ENCODE measurements at places on chromosomes 1 and 21.

DNA sequence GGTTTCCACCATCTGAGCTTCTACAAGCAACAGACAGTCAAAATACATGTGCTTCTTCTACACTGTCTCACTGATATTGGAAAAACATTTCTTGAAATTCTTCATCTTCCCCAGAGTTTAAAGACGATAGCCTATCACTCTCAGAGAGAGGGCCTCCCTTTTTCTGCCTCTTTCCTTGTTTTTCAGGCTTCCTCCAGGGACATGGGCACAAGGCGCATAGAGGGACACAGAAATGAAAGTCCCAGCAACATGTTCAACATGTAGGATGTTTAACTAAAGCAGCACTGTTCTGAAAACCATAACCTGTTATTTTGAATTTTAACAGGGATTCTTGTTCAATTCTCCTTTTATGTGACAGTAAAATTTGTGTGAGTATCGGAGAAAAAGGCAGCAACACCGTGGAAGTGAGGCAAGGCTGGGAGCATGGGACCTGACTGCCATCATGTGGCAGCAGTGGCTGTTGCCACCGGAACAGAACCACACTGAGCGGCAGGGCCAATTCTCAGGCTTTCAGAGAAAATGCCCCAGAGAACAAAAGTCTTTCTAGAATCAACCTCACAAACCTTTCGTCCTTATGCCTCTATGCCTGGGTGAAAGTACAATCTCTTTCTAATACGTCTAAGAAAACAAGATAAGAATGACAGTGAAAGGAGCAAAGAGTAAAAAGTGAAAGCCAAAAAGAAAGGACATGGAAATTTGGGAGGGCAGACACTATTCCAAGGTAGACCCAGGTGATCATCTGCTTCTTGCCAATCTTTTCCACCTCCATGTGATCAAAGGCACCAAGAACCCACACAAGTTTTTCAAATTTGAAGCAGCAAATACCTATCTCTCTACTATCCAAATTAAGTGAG lies 54.5 kb downstream of the PCNX2 start:
- no peak for DNase-seq

DNA sequence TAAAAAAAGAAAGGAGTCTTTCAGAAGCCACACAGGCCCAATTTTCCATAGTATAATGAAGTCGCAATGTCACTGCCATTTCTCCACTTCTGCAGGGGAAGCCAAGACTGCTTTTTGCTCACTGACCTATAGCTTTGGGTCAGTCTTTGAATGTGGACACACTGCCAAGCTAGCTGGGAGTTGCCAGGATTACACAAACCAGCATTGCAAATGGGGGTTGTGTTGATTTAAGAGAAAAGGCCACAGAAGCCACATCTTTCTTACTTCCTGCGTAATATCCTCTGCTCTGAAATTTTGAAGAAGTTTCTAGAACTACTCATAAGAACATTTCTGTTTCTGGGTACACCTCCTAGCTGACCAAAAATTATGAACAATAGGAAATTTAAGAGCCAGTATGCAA lies 45.8 kb upstream of the SAMSN1 start:
- no peak for DNase-seq

- no peak for DNase-seq
These were observed 96.1 kb upstream of the ZC3H11B start for GRCh38 chr1:219708919-219709543.

GRCh38 chr1:230385930-230386329 lies 40.2 kb downstream of the PGBD5 start:
- no peak for DNase-seq

- no peak for DNase-seq
These were observed 4.9 kb downstream of the ARID1A start for GRCh38 chr1:26700711-26701110.

DNA sequence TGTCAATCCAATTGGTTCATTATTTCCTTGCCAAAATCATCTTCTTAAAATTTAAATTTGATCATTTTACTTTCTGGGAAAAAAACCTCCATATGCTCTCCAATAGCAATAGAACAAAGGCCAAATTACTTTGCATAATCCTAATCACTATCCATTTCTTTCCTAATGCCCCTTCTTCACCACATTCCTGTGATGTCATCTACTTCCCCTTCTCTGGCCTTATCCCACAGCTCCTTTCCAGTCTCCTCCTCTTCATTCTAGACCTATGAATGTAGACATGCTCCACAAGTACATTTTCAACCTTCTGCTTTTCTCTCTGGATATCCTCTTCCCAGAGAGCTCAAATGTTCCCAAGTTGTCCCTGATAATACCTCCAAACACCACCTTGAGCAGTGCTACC lies 216.6 kb downstream of the MRPL39 start:
- no peak for DNase-seq

DNA sequence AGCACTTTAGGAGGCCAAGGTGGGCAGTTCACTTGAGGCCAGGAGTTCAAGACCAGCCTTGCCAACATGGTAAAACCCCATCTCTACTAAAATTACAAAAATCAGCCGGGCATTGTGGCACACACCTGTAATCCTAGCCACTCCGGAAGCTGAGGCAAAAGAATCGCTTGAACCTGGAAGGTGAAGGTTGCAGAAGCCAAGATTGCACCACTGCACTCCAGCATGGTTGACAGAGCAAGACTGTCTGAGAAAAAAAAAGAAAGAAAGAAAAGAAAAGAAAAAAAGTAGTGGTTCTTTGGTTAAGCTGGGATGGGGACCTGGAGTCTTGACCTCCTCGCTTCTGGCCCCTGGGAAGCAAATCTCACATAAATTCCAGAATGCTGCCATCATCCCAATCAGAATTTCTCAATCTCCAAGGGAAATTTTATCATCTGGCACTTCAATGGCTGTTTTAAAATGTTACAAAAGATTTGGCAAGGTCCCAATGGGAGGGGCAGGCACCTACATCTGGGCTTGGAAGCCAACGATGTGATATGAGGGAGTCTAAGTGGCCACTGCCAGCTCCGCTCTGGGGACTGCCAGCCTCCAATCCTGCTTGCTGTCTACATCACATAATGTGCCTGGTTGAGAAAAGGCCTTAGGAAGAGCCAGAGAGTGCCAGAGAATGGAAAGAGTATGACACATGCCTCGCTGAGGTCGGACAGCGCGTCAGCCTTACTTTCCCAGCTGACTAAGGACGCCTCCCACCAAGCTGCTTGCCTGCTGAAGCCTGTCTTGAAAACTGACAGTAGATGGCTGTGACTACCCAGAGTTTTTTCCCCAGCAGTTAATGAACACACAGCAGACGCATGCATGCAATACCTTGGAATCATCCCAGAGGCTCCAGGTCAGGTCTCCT lies 42.1 kb upstream of the SRP9 start:
- peak; percentile 78 for DNase-seq

- no peak for DNase-seq
These were observed 24.8 kb upstream of the EDN2 start for GRCh38 chr1:41509270-41509671.

DNA sequence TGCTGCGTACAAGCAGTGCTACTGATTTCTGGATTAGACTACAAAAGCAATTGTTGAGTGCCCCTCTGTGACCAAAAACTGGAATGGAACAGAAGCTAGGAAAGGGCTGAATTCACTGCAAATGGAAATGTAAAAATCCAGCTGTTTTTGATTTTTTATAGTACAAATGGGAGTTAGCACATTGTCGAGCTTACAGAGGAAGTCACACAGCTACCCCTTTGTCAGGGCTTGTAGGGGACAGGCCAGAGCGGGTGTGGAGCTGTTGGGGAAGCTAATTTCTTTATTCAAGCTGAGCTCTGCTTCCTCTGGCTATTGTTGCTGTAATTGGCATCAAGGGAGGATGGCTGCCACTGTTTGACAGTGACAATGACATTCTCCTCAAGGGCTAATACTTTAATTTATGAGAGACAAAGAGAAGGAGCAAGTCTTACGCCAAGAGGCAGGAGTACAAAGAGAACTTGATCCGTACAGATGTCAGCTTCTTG lies 96.1 kb downstream of the SLC35F3 start:
- no peak for DNase-seq

All from fibroblast of skin of left biceps (primary cell).